ENCODE measurements at places on chromosomes 3 and 15.

- DNase-seq = no peak
Measured at GRCh38 chr3:100067589-100067988, 46.7 kb downstream of the FILIP1L start.

- peak; percentile 42 for DNase-seq
Measured at GRCh38 chr3:105255350-105255749, 111.4 kb upstream of the ALCAM start.

DNA sequence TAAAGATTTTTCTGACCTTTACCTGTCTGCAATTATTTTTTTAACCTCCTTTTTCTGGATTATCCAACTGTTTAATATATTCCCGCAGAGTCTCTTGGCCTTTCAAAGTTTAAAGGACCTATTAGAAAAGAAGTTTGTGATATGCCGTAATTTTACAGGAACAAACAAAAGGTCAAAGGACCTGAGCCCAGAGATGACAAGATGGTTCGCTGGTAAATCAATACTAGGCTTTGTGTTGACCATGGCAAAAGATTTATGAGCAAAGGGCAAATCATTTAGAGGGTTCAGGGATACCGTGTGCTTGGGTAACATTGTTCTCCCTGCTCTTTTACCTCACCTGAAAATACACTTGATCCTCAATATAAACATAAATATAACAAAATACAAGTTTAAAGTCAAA is 923.5 kb downstream of the ROBO1 start:
- no peak for DNase-seq

GRCh38 chr3:141487521-141488252 is 860 bp downstream of the RASA2 start:
- DNase-seq = peak; percentile 83

DNA sequence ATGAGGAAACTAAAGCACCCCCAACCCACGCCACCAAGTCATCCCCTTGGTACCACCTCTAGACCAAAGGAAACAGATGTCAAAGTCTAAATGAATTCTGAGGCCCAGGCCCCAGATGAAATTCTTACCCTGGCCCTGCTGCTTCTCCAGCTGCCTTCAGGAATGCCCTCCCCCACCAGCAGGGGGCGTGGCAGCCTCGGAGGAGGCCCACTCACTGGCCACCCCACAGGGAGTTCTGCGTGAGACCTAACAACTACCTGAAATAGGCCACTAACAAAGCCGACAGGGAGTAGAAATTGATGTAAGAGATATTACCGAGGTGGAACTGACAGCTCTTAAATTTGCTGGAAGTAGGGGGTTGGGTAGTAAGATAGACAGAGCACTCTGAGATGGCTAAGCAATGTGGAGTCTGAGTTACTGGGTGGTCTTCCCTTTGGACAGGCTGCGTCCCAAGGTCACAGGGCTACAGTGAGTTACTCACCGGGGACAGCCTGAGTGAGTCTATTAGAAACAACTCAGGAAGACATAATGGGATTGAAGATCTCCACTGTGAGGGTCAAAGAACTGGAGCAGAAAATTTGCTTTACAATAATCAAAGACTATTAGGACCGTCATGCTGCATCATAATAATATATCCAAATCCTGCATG is 240.7 kb downstream of the SHOX2 start:
- DNase-seq = peak; percentile 13

DNA sequence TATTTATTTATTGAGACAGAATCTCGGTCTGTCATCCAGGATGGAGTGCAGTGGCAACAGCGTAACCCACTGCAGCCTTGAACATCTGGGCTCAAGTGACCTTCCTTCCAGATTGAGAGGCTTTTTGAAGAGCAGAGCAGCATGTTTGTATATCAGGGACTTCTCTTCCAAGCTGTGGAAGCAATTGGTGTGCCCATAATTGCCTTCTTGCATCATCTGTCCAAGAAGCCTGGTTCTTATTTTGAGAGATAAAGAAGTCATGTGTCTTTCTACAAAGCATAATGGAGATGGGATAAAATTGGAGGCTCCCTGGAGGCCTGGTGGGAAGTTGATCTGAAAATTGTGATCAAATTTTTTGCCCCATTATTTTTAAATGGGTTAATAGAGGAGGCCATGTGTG is 183.8 kb upstream of the MCTP2 start:
- DNase-seq = no peak

- DNase-seq = no peak
Measured at GRCh38 chr3:37444696-37445095, 270.3 kb upstream of the LRRFIP2 start.

DNA sequence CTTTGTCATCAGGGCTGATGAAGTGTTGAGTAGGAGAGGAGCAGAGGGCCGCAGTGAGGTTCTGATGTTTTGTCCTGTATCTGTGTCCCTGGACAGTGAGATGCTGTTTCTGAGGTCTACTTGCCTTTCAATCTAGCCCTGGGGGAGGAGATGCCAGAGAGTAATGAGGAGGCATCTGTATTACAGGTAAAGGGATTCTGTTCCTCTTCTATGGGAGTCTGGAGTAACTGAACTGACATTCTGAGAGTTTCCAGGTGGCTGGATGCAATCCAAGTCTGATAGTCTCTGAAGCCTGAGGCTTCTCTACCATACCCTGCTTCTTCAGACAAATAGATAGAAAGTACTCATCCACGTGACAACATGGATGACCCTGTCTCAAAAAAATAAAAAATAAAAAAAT is 60.9 kb downstream of the IL12A start:
- DNase-seq = no peak

GRCh38 chr3:160435095-160435494 is 14.5 kb downstream of the TRIM59 start:
- no peak for DNase-seq

GRCh38 chr3:25751725-25752124 is 31.5 kb downstream of the NGLY1 start:
- DNase-seq = no peak

GRCh38 chr3:49867400-49867799 is 2.3 kb downstream of the CAMKV start:
- DNase-seq = no peak

- DNase-seq = peak; percentile 24
Measured at GRCh38 chr15:45307230-45307924, 55.3 kb downstream of the SLC28A2 start.

DNA sequence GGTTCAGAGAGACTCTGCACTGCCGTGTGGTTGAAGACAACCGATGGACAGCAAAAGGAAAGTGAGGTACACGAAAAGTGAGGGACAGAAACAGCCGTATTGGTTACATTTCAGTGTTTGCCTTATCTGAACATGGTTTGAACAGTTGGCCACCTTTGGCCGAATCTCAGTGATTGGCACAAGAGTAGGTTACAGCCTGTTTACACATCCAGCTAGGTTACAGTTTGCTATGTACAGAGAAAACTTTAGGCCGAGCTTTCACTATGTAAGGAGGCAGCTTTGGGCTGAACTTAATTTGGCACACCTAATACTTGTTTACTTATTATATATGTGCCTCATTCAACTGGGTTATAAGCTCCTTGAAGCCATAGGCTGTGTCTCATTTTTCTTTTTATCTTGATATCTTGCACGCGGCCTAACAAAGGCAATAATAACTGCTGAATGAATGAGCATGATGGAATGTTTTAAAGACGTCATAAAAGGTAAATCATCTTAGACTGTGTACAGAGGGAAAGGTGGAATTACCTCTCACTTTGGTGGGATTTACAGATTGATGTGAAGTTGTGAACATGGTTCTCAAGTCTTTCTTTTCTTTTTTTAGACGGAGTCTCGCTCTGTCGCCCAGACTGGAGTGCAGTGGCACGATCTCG is 17.2 kb upstream of the GREM1 start:
- no peak for DNase-seq

DNA sequence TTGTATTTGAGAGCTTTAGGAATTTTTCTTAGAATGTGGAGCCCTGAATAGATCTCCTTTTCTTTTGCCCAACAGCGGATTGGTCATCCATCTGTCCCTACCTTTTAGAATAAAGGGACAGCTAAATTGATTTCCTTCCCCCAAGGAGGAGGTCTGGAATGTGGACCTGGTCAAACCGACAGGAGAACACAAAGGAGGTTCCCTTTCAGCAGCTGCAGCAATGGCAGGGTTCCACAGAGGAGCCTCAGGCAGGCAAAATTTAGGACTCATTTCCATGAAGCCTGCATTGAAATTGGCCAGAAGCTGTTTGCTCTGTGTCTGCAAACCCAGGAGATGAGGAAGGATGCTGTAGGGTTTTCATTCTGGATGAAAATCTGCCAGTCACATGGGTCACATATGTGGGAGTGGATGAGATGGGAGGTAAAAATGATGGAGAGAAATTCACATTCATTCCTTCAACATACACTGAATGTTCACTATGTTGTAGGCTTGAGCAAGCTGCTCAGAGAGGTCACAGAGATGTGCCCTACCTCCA is 77.3 kb downstream of the LRTM1 start:
- DNase-seq = no peak

GRCh38 chr3:96900031-96900430 is 85.6 kb downstream of the EPHA6 start:
- DNase-seq = no peak

All from NCI-H524 (cell line).